ENCODE measurements at places on chromosomes 2 and 18.

GRCh38 chr2:19355014-19355405 lies 3.4 kb downstream of the OSR1 start:
- DNase-seq, result no peak

DNA sequence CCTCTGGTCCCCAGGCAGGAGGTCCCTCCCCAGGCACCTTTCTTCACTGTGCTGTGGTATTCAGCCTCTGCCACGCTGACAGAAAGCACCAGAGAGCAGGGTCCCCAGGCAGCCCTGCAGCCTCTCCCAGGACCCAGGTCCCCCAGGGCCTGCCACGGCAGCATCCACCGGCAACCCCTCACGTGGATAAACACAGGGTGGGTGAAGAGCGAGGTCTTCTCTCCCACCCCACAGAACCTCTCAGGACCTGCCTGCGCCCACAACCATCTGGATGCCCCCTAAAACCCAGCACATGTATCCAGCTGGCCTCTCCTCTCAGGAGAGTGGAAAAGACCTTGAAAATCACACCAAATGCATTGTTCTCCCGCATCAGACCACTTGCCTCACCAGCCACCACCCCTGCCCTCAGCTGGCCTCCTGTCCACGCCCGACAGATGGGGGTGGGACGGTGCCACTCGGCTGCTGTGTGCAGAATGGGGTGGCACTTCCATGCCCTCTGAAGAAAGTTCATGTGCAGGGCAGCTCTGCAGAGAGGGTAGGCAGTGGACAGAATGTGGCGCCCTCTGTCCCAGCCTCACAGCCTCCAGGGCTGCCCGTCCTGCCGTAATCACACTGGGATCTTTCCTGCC lies 4.0 kb upstream of the CROCC2 start:
- DNase-seq, result no peak

- no peak for DNase-seq
Observed at GRCh38 chr2:202035941-202036372, 2.3 kb downstream of the FZD7 start.

DNA sequence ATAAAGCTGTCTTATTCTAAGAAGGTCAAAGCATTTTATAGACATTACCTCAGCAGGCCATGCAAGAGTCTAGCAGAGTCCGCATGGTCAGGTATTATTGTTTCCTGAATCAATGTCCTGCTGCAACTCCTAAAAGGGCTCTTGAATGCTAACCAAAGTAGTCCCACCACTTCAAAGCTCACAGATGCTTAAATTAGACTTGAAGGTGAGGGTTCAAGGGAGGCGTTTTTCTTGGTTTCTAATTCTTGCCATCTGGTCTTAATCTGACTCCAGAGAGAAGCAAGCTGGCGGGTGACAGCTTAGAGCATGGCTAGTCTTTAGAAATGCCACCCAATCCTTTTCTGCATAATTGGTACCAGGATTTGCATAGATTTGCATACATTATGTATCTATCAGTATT lies 226.3 kb downstream of the MREG start:
- no peak for DNase-seq

- DNase-seq, result no peak
Observed at GRCh38 chr18:58692422-58693185, 21.3 kb downstream of the MALT1 start.

DNA sequence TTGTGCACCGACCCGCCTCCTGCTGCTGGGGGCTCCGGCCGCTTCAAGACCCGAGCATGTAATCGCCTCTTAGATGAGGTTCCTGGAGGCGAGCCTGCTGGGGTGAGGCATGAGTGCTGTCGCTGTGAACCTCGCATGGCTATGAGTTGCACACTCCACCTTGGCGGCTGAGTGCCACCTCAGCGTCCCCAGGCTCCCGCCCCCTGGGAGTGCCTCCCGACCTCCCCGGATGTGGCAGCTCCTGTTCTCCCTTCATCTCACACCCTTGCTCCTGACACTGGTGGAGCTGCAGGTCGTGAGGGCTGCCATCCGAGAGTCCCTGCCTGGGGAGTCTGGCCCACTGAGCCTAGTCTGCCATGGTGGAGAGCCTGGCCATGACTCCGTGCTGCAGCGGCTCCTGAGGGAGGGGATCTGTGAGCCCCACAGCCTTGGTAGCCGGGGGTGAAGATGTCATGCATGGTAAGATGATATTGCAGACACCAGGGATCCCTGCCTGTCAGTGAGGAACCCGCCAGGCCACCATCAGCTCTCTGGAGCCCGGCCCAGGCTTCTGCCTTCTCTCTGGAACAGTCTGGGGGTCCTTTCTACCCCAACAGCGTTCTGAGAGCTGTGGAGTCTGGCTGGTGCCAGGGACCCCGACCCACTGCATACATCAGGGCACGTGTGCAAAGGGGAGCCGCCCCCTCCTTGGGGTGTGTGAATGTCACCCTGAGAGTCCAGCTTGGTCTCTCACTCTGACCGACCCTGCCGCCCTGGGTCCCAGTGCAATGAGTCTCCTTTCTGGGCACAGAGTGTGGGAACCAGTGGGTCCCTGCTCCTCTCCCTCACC lies 61.6 kb upstream of the HS6ST1 start:
- DNase-seq, result peak; percentile 20

- DNase-seq, result no peak
Observed at GRCh38 chr2:197001921-197002320, 75.4 kb upstream of the PGAP1 start.

- peak; percentile 82 for DNase-seq
Observed at GRCh38 chr2:233418761-233419546, 64.7 kb downstream of the DGKD start.

DNA sequence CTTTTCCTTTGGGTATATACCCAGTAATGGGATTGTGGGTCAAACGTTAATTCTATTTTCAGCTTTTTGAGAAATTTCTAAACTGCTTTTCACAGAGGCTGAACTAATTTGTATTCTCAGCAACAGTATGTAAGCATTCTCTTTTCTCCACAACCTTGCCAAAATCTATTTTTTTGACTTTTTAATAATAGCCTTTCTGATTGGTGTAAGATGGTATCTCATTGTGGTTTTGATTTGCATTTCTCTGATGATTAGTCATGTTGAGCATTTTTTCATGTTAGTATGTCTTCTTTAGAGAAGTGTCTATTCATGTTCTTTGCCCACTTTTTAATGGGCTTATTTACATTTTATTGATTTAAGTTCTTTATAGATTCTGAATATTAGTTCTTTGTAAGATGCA lies 145.5 kb downstream of the TRABD2A start:
- DNase-seq, result no peak

DNA sequence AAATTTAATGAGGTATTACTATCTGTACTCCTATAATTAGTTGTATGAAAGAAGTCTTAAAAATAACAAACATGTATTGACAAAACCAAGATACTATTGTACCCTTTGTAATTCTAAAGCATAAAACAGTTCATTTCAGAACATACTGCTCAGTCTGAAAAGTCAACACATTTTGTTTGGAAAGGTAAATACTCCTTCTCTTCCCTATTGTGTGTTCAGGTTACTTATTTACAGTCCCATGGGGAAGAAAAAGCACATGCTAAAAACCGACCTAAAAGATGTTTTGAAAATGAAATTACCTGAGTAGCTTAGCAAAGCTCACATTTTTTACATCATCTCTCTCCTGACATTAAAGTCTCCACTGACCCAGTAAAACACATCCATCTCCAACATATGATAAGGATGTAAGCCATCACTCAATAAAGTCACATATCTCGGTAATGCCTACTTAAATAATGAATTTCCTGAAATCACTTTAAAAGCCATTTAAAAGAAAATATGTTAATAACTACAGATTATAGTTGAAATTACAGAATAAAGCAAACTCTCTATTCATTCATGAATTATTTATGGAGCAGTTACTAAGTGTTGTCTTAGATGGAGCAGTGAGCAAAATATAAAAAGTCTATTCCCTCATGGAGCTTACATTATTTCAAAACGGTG lies 75.6 kb upstream of the FZD5 start:
- no peak for DNase-seq

- DNase-seq, result peak; percentile 28
Observed at GRCh38 chr18:33755931-33756560, 178.0 kb downstream of the ASXL3 start.

GRCh38 chr2:158633261-158633660 lies 161.9 kb upstream of the DAPL1 start:
- DNase-seq, result no peak

DNA sequence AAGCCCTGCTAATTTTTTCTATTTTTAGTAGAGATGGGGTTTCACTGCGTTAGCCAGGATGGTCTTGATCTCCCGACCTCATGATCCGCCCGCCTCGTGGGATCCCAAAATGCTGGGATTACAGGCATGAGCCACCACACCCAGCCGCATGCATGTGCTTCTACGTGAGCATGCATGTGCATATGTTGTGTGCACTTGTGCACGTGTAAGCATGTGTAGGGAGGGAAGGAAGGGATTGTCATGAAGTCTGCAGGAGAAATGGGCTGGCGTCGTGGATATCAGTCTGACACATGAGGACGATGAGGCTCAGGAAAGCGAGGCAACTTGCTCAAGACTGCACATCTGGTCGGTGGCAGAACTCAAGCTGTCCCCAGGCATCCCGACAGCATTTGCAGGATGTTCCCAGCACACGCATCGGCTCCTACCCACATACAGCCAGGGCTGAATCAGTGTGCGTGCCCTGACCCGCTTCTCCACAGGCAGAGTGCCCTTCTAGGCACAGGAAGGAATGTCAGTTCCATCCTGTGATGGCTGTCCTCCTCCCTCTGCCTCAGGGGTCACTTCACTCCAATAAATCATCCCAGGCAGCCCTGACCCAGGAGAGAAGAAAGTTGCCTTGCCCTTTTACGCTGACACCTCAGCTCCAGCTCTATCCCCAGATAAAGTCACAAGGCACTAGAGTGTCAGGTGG lies 49.9 kb upstream of the SLC14A2 start:
- DNase-seq, result no peak

DNA sequence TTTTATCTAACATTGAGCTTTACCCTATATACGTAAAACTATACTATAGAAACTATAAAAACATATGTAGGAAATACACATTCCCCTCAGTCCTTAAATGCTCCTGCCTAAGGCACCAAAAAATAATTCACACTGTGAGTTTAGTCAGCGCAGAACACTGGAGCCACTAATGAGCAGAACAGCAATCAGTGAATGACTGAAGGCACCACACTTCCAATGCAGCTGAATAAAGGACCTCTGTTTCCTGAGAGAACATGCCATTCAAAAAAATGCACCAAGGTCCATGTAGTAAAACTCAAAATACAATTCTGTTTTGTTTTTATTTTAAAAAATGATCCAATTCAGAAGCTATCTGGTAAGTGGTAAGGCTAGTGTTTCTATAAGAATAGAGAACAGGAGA lies 1280.6 kb upstream of the NRXN1 start:
- no peak for DNase-seq

GRCh38 chr2:175282300-175282699 lies 100.8 kb upstream of the ATP5MC3 start:
- peak; percentile 40 for DNase-seq

- no peak for DNase-seq
Observed at GRCh38 chr2:13240789-13241487, 524.2 kb downstream of the TRIB2 start.

DNA sequence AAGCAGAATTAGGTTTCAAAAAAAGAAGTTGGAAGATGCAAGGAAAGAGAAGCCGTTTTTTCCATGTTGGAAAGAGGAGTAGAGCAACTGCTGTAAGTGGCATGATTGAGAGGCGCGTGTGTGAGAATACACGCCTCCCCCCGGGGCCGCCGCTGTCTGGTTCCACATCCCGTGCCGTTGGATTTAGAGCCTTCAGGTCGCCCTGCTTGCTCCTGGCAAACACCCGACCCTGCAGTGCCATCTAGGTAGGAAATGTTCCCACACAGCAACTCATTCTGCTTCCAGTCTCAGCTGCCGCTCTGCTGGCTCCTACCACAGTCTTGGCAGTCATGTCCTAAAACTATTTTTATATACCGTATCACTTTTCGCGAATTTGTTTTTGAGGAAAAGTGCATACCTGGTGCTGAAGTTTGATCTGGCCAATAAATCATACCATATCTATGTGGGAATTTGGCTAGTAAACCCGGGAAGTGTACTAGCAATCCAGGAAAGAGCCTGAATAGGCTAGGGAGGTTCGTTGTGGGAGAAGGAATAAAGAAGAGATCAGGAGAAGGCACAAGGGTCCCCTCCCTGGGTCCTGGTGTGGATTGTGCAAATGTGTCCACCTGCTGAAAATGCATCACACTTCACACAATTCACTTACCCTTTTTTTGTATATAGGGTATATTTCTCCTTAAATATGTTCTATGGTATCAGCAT lies 372.7 kb downstream of the FBXO15 start:
- no peak for DNase-seq

- DNase-seq, result no peak
Observed at GRCh38 chr2:105592288-105592687, 152.4 kb upstream of the NCK2 start.

- DNase-seq, result no peak
Observed at GRCh38 chr2:226491112-226491511, 308.5 kb downstream of the IRS1 start.

GRCh38 chr18:45197526-45197970 lies 417.7 kb upstream of the SLC14A2 start:
- DNase-seq, result no peak

DNA sequence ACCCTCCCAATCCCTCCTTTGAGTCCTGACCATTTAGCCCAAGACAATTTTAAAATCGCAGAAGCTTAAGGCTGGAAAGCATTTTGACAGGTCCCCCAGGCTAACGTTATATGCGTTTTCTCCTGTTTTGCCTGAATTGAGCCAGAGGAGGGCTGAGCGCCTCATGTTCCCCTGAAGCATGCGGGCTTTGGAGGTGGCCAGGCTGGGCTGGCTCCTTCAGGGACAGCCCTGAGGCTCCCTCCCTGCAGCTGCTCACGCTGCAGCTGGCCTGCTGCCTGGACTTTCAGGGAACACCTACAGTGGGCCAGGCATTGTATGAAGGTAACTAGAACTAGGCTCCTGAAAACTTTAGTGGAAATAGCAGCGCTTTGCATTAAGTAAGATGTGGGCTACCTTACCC lies 179.2 kb downstream of the ACKR3 start:
- peak; percentile 54 for DNase-seq

DNA sequence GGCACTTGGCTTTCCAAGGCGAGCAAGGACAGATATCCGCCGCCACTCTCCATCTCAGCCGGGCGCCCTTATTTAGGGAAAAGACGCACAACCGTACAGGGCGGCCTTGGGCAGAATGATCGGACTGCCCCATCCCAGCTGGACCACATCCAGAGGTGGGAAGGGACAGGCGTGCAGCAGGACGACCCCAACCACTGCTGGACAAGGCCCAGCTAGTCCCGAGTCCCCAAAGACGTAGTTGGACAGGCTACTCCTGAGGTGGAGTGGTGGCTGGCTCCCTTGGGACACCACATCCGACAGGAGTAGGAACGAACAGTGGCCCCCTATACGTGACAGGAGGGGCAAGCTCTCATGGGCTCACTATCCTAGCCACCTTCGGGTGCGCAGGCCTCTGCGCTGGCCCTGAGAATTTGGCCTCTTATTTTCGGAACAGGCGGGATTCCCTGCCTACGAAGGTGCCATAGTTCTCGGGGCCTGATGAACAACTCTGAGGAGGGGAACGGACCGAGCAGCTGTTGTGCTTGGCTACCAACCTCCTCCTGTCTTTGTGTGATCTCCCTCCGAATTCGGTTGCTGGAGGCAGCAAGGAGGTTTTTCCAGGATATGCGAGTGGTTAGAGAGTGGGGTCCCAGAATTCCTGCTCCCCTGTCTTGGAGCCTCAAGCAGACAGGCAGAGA lies 2.3 kb downstream of the FEV start:
- DNase-seq, result no peak

- peak; percentile 55 for DNase-seq
Observed at GRCh38 chr2:3535794-3536681, 16.7 kb upstream of the ADI1 start.
